Stomach (tissue), 19 donors: ENCODE measurements at places on chromosomes 13 and 19. TPM values are rescaled to one million over a fixed set of nuclear protein-coding genes. Genes with fewer than 3 reads are reported as not detected.

SLC39A3 gene
- 26.7 TPM for polyA plus RNA-seq

ZNF787 gene
- polyA plus RNA-seq, result 24.8 TPM

BST2 gene
- polyA plus RNA-seq, result 59.1 TPM

C1QTNF9B gene
- not detected for polyA plus RNA-seq

CYP2F1 gene
- polyA plus RNA-seq, result not detected

ZNF611 gene
- 4.1 TPM for polyA plus RNA-seq

ZNF793 gene
- 1.8 TPM for polyA plus RNA-seq

ZNF677 gene
- polyA plus RNA-seq, result 11.2 TPM

NLRP11 gene
- 0.12 TPM for polyA plus RNA-seq

ZNF626 gene
- 4.5 TPM for polyA plus RNA-seq

IRF2BP1 gene
- polyA plus RNA-seq, result 11.5 TPM

ACER1 gene
- not detected for polyA plus RNA-seq

SPRED3 gene
- polyA plus RNA-seq, result 0.12 TPM

TEKTIP1 gene
- polyA plus RNA-seq, result 1.00 TPM

DOCK6 gene
- polyA plus RNA-seq, result 24.0 TPM

C1QTNF9 gene
- not detected for polyA plus RNA-seq

TMEM238 gene
- polyA plus RNA-seq, result 0.75 TPM

TBXA2R gene
- 0.50 TPM for polyA plus RNA-seq

NLRP9 gene
- not detected for polyA plus RNA-seq

GPR12 gene
- 0.31 TPM for polyA plus RNA-seq

RNF225 gene
- polyA plus RNA-seq, result 0.13 TPM

SIRT2 gene
- 46.6 TPM for polyA plus RNA-seq

RAB3A gene
- 2.0 TPM for polyA plus RNA-seq

BRSK1 gene
- polyA plus RNA-seq, result 1.5 TPM
